ENCODE measurements at places on chromosomes 6 and 20. TPM values are rescaled to one million over a fixed set of nuclear protein-coding genes. Genes with fewer than 3 reads are reported as not detected.

Gene LIME1
- 2.9 TPM for total RNA-seq

Gene SIGLEC1
- total RNA-seq = not detected

Gene CLPSL2
- total RNA-seq = not detected

Gene BPIFA1
- total RNA-seq = not detected

Gene BTN1A1
- not detected for total RNA-seq

Gene BPIFB4
- not detected for total RNA-seq

Gene TTK
- total RNA-seq = 9.5 TPM

Gene C6orf15
- total RNA-seq = 0.33 TPM

Gene FRMD1
- not detected for total RNA-seq

Gene HLA-E
- 565 TPM for total RNA-seq

Gene IP6K3
- total RNA-seq = not detected

Gene TGM3
- total RNA-seq = not detected

Gene KCNQ5
- under 0.01 TPM for total RNA-seq

Gene PLCB4
- 5.0 TPM for total RNA-seq

Gene PRDM13
- not detected for total RNA-seq

Gene SYCP2
- 0.33 TPM for total RNA-seq

Gene SCUBE3
- 1.7 TPM for total RNA-seq

Gene ADGRF5
- 80.0 TPM for total RNA-seq

Gene RBM12
- total RNA-seq = 96.4 TPM

Gene WFDC10B
- not detected for total RNA-seq

Gene ATF6B
- total RNA-seq = 34.9 TPM

Gene MTCH1
- total RNA-seq = 275 TPM

Gene RPN2
- total RNA-seq = 285 TPM

Gene CCM2L
- 16.7 TPM for total RNA-seq

Gene COL11A2
- total RNA-seq = 0.33 TPM

Gene ID1
- total RNA-seq = 251 TPM

Gene HTR1E
- total RNA-seq = not detected

Gene PROKR2
- total RNA-seq = not detected

Gene RIPOR2
- 0.10 TPM for total RNA-seq
